ENCODE measurements at places on chromosomes 6 and 20.

DNA sequence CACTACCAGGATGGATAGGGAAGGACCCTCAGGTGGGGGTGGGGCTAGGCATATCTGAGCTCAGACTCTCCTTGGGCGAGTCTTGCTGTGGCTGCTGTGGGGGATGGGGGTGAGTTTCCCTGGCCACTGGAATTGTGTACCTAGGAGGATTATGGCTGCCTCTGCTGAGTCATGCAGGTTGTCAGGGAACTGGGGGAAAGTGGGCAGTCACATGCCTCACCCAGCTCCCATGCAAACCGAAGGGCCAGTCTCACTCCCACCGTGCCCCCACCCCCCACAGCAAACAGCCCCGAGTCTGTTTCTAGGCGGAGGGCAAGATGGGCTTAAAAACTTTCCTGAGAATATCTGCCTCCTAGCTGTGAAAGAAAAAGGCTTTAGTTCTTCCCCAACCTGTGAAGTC is 210.3 kb upstream of the FERMT1 start:
- DNase-seq: no peak

DNA sequence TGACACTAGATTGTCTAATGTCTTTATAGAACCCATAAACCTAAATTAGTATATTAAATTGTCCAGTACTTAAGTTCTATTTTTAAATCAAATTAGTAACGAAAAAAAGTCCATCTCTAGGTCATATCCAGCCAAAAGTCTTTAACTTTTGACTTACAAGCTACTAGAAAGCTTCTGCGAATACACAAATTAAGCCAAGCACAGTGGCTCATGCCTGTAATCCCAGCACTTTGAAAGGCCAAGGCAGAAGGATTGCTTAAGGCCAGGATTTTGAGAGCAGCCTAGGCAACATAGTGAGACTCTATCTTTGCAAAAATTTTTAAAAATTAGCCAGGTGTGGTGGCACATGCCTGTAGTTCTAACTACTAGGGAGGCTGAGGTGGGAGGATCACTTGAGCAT is 420.4 kb upstream of the PLCB4 start:
- DNase-seq: no peak

GRCh38 chr6:44268095-44268628 is 2.1 kb upstream of the TMEM151B start:
- DNase-seq: no peak

DNA sequence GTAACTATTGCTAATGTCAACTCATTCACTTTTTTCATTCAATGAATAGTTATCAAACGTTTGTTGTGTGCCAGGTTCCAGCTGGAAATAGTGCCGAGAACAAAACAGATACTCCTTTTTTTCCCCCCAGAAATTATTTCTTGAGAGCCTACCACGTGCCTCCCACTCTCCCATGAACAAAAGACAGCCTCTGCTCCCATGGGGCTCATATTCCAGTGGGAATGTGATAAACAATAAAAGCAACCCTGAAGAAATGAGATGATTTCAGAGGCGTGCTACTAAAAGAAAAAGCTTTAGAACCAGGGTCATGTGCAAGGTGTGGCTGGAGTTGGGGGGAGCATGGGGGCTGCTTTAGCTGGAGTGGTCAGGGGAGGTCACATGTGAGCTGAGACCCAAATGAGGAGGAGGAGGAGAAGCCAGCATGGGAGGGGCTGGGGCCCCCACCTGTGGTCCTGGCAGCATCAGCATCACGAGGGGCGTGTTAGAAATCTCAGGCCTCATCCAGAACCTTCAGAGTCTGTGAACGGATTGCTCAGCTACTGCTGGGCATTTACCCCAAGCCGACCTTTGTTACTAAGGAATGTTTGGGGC is 157.4 kb downstream of the EYA2 start:
- DNase-seq: no peak

- DNase-seq: peak; percentile 15
Measured at GRCh38 chr6:146787876-146788508, 189.2 kb downstream of the ADGB start.

DNA sequence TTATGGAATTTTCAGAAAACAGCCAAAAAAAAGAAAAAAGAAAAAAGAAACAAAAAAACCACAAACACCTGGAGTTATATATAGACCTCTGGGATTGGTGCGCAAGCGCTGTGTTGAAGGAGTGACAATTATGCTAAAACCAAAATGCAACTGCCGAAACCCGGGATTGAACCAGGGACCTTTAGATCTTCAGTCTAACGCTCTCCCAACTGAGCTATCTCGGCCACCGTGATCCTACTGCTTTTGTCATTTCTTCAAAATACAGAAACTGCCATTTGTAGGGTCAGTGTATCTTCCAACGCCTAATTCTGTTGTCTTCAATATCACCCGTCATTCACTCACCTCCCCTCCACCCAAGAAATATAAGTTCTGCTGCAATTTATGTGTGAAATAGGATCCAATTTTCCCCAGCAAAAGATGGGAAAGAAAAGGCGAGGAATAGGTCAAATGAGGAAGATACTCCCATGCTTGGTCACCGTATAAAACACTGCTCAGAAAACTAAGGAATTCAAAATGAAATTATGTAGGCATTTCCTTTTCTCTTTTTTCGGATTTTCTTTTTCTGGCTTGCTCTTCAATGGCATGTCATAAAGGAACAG is 116.0 kb downstream of the TRIM27 start:
- no peak for DNase-seq

DNA sequence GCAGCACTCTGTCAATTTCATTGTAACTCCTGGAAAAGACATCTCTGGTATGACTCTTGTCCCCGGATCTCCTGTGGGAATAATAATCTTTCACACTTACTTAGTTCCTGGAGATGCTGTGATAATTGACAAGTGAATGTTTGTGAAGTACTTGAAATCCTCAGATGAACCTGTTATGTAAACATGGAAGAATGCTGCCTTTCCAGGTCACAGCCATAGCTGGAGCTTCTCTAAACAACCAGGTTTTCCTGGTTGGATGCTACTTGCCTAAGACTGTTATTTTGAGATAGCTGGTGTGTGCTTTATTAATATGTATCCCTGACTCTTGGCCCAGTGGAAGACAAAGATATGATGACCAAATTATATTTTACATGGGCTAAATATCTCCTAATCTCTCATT is 228.6 kb downstream of the KCNQ5 start:
- DNase-seq: no peak

GRCh38 chr6:81981812-81982211 is 229.3 kb upstream of the TENT5A start:
- peak; percentile 67 for DNase-seq

DNA sequence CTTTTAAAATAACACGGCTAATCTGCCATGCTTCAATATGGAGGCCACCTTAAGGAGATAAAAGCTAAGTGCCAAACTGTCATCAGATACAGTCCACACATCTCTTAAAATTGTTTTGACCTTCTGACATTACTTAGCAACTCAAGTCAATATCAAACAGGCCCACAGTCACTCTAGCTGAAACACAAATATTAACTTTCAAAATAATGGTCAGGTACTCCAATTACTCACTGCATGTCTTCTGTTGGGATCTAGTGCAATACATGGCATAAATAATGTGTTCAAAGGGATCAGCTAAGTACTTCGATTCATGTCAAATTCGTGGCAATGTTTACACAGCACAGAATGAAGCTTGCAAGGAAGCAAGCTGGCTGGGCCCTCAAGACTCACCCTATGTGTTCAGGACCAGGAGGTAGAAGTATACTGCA is 133.9 kb upstream of the BEND6 start:
- no peak for DNase-seq

GRCh38 chr20:22607695-22608094 is 23.3 kb upstream of the FOXA2 start:
- DNase-seq: no peak

DNA sequence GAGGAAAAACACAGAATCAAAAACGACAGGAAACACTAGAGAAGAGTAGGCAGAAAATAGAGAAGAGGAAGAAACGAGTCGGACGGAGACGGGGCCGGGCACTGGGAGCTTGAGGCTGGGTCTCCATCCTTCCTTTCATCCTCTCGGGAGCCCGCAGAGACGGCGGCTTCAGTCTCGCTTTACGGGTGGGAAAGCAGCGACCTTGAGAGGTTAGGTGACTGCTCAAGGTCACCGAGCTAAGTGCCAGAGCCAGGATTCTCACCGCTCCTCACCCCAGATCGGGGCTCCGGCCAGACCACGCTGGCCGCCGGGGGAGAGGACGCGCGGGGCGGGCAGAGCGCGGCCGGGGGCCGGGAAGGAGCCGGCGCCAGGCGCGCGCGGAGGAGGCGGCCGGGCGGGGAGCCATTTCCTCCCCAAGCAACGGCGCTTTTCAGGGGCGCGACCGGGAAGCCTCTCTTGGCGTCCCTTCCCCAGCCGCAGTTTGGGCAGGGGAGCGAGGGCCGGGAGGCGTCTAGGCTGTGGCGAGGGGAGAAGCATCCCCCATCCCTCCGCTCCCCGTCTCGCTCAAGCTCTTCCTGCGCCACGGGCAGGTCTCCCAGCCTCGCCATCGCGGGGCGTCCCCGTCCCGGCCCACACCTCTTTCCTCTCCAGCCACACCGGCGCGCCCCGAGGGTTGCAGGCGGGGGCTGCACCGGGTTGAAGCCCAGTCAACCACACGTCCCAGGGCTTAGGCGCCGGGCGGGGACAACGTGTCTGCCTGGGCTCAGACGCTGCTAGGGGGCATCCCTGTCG is 24.1 kb upstream of the MAP3K7 start:
- DNase-seq: no peak

- no peak for DNase-seq
Measured at GRCh38 chr6:30444451-30444742, 44.9 kb upstream of the HLA-E start.

DNA sequence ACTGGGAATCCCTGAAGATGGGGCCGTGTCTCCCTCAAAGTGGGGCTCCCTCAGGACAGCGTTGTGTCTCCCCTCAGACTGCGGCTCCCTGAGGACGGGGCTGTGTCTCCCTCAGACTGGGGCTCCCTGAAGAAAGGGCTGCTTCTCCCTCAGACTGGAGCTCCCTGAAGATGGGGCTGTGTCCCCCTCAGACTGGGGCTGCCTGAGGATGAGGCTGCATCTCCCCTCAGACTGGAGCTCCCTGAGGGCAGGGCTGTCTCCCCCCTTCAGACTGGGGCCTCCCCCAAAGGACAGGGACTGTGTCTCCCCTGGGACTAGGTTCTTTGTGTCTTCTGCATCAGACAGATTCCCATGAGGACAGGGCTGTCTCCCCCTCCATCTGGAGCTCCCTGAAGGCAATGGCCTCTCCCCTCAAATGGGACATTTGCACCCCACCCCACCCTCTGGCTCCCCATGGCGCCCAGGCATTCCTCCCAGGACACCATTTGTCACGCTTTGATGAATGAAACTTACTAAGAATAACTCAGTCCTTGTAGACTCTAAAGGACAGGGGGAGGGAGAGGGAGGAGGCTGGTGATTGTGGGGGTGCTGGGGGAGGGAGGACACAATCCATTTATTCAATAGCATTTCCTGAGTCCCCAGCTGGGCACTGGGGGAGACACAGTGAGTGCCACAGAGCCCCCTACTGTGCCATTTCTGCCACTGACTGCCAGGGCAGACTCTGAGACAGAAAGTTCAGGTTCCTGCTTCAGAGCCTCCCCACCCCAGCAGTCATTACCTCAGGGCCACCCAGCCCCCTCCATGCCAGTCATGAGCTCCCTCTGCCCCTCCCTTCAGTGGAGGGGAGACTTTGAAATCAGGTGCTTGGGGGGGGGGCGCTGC is 122.4 kb downstream of the MRPL14 start:
- DNase-seq: no peak

- DNase-seq: no peak
Measured at GRCh38 chr6:145017051-145017450, 718.3 kb downstream of the EPM2A start.

- no peak for DNase-seq
Measured at GRCh38 chr6:89251170-89251569, 34.0 kb upstream of the GABRR1 start.

GRCh38 chr6:149749594-149750135 is at the start of gene PCMT1:
PCMT1 (plus strand) TSS chr6:149749741; CDS start chr6:149749902, 161 bp downstream.
- DNase-seq: peak; percentile 72

GRCh38 chr20:52305858-52306257 is 114.3 kb upstream of the ZFP64 start:
- no peak for DNase-seq

DNA sequence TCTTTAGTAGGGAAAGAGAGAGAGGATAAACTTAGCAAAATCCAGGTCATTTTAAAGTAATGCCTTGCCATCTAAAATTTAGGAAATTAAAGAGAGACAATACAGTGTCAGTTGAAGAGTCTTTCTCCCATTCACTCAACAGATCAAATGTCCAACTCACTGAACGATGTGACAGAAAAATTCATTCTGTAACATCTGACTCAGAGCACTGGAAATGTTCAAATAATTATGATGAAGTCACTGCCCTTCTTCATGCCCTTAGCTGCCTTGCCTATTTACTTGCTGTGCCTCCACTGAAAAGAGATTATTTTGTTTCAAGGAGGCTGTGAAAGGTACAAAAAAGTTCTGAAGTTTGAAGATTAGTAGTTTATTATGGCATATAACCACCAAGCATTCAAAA is 434.8 kb downstream of the ADGRB3 start:
- DNase-seq: no peak
